HFFc6 (cell line): ENCODE measurements at places on chromosomes 3 and 15. TPM values are rescaled to one million over a fixed set of nuclear protein-coding genes. Genes with fewer than 3 reads are reported as not detected.

Gene RLBP1
- not detected in 3 replicates for total RNA-seq

DNA sequence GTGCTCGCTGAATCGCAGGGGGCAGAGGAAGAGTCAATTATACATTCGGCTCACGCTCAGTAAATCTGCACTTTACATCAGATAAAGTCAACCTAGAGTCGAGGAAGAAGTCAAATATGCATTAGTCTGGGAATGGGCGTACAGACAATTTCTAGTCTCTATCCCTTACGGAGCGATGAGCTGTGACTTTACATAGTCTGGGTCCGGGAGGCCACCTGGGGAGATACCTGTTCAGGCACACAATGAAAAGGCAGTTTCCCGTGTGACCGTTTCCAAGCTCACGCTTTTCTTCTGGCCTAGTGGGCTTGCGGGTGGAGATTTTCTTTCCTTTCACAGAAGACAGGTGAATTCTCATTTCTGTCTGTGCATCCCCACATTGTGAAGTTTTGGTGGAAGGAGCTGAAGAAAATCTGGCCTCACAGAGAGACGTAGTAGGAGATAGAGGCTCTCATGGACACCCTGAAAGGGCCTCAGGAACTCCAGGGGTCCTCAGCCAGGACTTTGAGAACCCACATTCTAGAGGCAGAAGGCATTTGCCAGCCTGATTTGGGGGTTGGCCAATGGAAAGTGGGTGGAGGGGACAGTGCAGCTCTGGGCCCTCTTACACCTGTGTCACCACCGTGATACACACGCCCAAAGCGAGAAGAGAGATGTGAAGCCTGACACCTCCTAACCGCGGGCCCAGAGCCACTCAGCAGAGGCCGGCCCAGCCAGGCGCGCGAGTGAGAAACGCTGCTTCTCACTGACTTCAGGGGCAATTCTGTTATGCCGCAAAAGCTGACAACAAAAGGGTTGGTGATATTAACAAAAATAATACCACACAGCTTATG lies 10.7 kb upstream of the OCA2 start:
- no peaks in the 10 kb centered on the region; the same call in none of the 2 replicates for H3K27me3 ChIP-seq
- H3K4me1 ChIP-seq = no peaks in the 10 kb centered on the region
- H3K4me3 ChIP-seq = no peak overlapping the region
- no peak for DNase-seq
- H3K27ac ChIP-seq = no peak overlapping the region
- H3K36me3 ChIP-seq = peaks cover 20% of the 10 kb centered on the region

DNA sequence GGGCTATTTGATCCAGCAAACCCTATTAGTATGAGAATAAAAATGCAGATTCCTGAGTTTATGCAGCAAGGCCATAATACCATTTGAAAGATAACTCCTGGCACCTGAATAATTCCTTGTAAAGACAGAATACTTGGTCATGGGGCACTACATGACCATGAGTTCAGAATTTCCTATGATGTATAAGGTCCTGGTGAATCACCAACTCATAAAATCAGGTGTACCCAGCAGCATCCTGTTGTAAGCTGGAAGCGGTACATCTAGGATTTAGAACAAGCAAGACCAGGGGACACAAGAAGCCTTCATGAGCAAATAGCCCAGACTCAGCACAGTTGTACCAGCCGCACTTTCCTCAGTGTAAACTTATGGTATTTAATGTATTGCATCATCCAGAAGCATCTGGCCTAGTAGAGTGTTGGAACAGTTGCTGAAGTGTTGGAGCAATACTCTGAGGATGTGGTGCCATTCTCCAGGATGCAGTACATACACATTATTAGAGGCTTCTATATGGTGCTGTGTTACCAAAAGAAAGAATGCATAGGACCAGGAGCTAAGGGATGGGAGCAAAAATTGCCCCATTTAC lies 233.4 kb downstream of the SQOR start:
- peaks cover 12% of the 10 kb centered on the region; the same call in 1 of the 2 replicates for H3K4me1 ChIP-seq
- H3K27me3 ChIP-seq = no peaks in the 10 kb centered on the region; the same call in 1 of the 2 replicates
- H3K27ac ChIP-seq = no peak overlapping the region
- H3K36me3 ChIP-seq = no peaks in the 10 kb centered on the region

Gene SOX14
- not detected in 2 replicates for total RNA-seq

- no peak for DNase-seq
- no peak overlapping the region for H3K27ac ChIP-seq
- no peaks in the 10 kb centered on the region for H3K36me3 ChIP-seq
Observed at GRCh38 chr15:91294344-91294743, 194.3 kb downstream of the SV2B start.

DNA sequence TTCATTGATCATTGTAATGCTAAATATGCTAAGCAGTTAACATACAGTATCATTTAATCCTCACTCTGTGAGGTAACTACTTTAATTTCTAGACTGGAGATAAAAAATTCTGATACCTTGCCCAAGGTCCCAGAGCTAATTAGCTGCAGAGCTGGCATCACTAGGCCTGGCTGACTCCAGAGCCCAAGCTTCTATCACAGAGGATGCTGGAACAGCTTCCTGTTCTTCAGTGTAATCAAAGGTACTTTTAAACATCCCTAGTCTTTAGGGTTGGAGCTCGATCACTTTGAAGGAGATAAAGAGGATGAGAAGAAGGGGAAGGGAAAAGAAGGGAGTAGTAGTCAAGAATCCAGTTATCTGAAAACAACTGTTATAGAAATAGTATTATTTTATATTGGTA lies 37.1 kb upstream of the BOC start:
- H3K4me1 ChIP-seq = no peaks in the 10 kb centered on the region
- no peak overlapping the region for H3K4me3 ChIP-seq
- no peak overlapping the region for H3K27ac ChIP-seq
- H3K27me3 ChIP-seq = peaks cover 10% of the 10 kb centered on the region

DNA sequence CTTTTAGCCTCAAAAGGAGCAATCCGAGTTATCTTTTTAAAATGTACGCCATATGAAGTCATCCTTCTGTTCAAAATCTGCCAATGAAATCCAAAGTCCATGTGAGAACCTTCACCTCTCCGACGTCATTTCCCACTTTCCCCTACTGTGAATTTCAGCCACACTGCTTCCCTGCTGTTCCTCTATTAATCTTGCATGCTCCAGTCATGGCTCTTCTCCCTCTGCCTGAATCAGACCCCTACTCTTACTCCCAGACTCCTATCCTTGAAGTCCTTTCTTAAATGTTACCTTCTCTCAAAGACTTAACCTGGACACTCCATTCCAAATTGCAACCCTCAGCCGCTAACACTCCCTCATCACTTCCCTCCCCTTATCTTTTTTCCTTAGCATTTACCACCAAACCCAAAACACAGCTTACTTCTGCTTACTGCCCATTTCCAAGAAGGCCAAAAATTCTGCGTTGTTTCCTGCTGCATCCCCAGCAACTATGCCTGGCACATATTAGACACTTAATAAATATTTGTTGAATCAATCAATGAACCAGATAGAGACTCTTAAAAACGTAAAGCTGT lies 1.2 kb downstream of the NKIRAS1 start:
- DNase-seq = no peak
- peaks cover 53% of the 10 kb centered on the region for H3K4me1 ChIP-seq
- peaks cover 36% of the 10 kb centered on the region for H3K36me3 ChIP-seq
- H3K27me3 ChIP-seq = peaks cover 5% of the 10 kb centered on the region
- H3K27ac ChIP-seq = peak overlapping the region; percentile 99; the same call in 1 of the 2 replicates

- no peak overlapping the region for H3K4me3 ChIP-seq
- peaks cover 23% of the 10 kb centered on the region for H3K27me3 ChIP-seq
- H3K36me3 ChIP-seq = no peaks in the 10 kb centered on the region
- H3K27ac ChIP-seq = no peak overlapping the region
- peaks cover under 1% of the 10 kb centered on the region; the same call in 1 of the 2 replicates for H3K4me1 ChIP-seq
Observed at GRCh38 chr15:74763416-74763815, 14.8 kb downstream of the CYP1A2 start.

DNA sequence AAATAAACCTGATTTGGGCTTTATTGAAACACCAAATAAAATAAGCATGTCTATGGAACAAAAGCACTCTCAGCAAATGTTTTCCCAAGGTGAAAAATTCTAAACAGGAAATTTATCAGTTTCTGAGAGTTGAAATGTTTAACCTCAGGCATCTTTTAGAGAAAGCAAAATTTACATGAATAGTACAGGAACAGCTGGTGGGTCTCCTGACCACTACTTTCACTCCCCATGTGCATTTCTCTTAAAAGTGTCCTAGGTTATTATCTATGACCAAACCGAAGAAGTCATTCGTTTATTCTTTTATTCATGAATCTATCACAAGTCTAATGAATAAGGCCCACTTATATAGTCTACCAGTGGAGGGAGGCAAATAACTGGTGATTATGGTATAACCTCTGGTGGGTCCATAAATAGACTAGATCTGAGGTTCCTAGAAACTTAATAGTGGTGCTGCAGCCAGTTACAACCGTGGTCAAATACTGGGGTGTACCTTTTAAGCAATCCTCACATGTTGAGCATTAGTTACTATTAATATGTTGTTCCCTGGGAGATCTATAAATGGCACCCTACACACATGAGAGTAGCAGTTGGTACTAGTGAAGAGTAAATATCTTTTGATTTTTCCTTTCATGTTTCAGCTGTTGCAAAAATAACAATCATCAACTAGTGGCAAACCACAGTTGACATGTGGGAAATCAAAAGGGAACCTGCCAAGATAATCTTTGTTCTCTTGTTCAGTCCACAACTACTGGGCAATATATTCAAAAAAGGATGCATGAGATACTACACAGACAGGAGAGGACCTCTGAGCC lies 169.3 kb upstream of the STAC start:
- no peaks in the 10 kb centered on the region for H3K36me3 ChIP-seq
- H3K4me1 ChIP-seq = no peaks in the 10 kb centered on the region
- no peak overlapping the region for H3K4me3 ChIP-seq
- H3K27me3 ChIP-seq = peaks cover 5% of the 10 kb centered on the region
- DNase-seq = no peak
- no peak overlapping the region for H3K27ac ChIP-seq

GRCh38 chr15:63575312-63575711 lies 21.9 kb upstream of the FBXL22 start:
- peaks cover 18% of the 10 kb centered on the region for H3K4me1 ChIP-seq
- DNase-seq = no peak
- H3K27me3 ChIP-seq = no peaks in the 10 kb centered on the region

- peaks cover 4% of the 10 kb centered on the region; the same call in 1 of the 2 replicates for H3K36me3 ChIP-seq
- peaks cover 5% of the 10 kb centered on the region; the same call in 1 of the 2 replicates for H3K27me3 ChIP-seq
Observed at GRCh38 chr3:44845528-44846520, 15.9 kb upstream of the TMEM42 start.

Gene UQCC5
- 20.6 to 25.4 TPM (median 22.2 TPM) in 3 replicates for total RNA-seq

GRCh38 chr15:25858952-25859760 lies 4.0 kb downstream of the ATP10A start:
- no peak overlapping the region; the same call in 1 of the 2 replicates for H3K27ac ChIP-seq
- peaks cover 75% of the 10 kb centered on the region for H3K4me1 ChIP-seq
- H3K36me3 ChIP-seq = peaks cover 54% of the 10 kb centered on the region
- H3K4me3 ChIP-seq = peak overlapping the region; percentile 94; the same call in 1 of the 2 replicates

DNA sequence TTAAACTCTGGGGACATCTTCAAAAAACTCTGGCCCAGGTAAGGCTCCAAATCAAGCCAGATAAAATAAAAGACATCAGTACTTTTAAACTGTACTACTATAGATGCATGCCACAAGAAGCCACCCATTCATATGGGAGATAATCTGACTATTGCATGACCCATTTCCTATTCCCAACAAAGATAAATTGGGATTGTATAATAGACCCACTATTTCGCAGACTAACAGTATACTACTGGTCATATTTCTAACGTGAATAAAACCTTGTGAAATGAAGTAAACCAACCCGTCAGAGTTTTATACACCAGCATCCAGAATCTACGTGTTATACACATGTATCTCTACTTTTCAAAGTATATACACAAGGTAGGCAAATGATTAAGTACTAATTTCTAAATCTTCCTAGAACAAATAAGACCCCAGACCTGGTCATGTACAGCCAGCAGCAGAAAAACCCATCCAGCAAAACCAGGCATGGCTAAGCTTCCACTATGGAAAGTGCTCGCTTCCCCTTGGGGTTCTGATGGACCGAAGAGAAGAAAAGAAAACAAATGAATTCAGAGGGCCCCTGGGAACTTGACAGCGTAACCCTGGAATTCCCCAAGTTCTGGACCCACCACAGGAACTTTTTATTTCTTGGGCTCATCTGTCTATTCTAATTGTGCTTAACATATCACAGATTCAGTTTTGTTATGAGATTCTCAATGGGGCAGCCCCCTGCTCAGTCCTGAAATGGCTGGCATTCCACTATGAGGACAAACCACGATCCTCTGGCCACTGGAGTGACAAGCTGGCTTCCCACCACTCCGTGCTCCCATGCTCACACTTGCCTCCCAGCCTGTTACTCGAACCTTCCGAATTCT lies 69.1 kb downstream of the MB21D2 start:
- peaks cover 13% of the 10 kb centered on the region; the same call in 1 of the 2 replicates for H3K36me3 ChIP-seq
- peak overlapping the region; percentile 25; the same call in 1 of the 2 replicates for H3K27ac ChIP-seq
- no peak for DNase-seq
- H3K4me1 ChIP-seq = peaks cover 86% of the 10 kb centered on the region

DNA sequence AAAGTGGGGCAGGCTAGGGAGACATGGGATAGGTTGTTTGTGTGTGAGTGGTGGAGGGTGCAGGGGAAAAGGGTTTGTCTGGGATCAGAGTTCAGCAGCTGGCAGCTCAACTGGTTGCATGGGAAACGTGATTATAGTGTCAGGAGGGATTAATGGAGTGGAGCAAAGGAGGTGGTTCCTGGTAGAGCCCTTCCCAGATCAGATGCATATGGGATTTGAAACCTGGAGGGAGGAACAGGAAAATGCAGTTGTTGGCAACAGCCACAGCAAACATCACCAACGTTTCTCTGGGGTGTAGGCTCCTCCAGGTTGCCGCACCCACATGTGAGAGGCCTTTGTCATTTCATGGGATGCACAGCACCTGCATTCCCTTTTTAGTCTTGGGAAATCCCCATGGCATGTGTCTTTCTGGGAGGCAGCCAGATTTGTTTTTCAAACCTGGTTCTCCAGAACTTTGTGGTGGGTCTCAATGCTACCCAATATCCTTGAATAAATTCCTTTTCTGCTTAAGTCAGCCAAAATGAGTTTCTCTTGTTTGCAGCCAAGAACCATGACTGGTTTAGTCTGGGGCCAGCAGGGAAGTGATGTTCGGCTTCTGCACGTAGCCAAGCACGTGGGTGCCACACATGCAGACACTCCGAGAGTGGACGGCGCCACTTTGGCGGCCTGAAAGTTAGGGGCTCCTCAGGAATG lies 61.3 kb downstream of the BDH1 start:
- H3K4me1 ChIP-seq = peaks cover 45% of the 10 kb centered on the region
- H3K36me3 ChIP-seq = peaks cover 8% of the 10 kb centered on the region; the same call in 1 of the 2 replicates
- DNase-seq = no peak
- no peaks in the 10 kb centered on the region; the same call in none of the 2 replicates for H3K27me3 ChIP-seq
- no peak overlapping the region for H3K27ac ChIP-seq

GRCh38 chr3:115146418-115147328 lies at the start of gene ZBTB20:
Gene ZBTB20, minus strand, starts transcription at chr3:115147288.
- H3K4me1 ChIP-seq = peaks cover 23% of the 10 kb centered on the region
- DNase-seq = peak; percentile 66
- H3K36me3 ChIP-seq = no peaks in the 10 kb centered on the region
- H3K27ac ChIP-seq = peak within 1 kb of the TSS; percentile 99
- H3K4me3 ChIP-seq = peak within 1 kb of the TSS; percentile 97
- H3K27me3 ChIP-seq = no peaks in the 10 kb centered on the region

- no peak for DNase-seq
- no peaks in the 10 kb centered on the region for H3K36me3 ChIP-seq
- no peaks in the 10 kb centered on the region; the same call in 1 of the 2 replicates for H3K27me3 ChIP-seq
- H3K4me3 ChIP-seq = no peak overlapping the region
- H3K4me1 ChIP-seq = peaks cover 16% of the 10 kb centered on the region
- no peak overlapping the region for H3K27ac ChIP-seq
Observed at GRCh38 chr3:195164573-195165264, 106.2 kb downstream of the XXYLT1 start.

GRCh38 chr3:101217472-101218245 lies 102.7 kb downstream of the IMPG2 start:
- no peak overlapping the region for H3K27ac ChIP-seq
- H3K36me3 ChIP-seq = peaks cover 19% of the 10 kb centered on the region
